Keratinocyte (primary cell): ENCODE measurements at places on chromosomes 13 and 19. TPM values are rescaled to one million over a fixed set of nuclear protein-coding genes. Genes with fewer than 3 reads are reported as not detected.

NTN5 gene
- polyA plus RNA-seq = 0.07 to 0.19 TPM (median 0.07 TPM) in 3 replicates

LGALS14 gene
- not detected in 3 replicates for polyA plus RNA-seq

UGGT2 gene
- polyA plus RNA-seq = 6.9 to 12.5 TPM (median 9.6 TPM) in 3 replicates

SKA3 gene
- polyA plus RNA-seq = 1.4 to 13.4 TPM (median 8.7 TPM) in 3 replicates

- no peak for DNase-seq
- no peak overlapping the region for H3K4me3 ChIP-seq
- no peak overlapping the region for H3K27ac ChIP-seq
- no peaks in the 10 kb centered on the region for H3K27me3 ChIP-seq
These were observed 267.5 kb upstream of the KLHL1 start for GRCh38 chr13:70375718-70376117.

DNA sequence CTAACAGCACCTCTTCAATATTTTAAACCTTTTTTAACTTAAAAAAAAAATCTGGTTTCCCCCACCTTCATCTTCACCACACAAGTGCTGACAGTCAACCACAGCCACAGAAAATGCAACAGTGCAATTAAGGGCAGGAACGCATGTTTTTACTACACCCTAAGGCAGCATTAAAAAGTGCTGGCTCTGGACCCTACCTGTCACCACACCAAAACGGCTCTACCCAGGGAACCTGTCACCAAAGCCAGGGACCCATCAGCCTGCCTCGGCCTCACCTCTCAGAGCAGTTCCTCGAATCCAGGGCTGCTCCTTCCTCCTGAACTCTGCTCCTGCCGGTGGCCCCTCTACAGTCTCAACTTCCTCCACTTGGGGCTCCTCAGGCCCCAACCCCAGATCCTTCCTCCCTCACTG, 22.5 kb upstream of the SLC35E1 start:
- no peaks in the 10 kb centered on the region for H3K27me3 ChIP-seq
- H3K4me3 ChIP-seq = no peak overlapping the region
- peaks cover 5% of the 10 kb centered on the region for H3K36me3 ChIP-seq
- DNase-seq = no peak
- peaks cover 21% of the 10 kb centered on the region for H3K4me1 ChIP-seq
- H3K27ac ChIP-seq = no peak overlapping the region

DNA sequence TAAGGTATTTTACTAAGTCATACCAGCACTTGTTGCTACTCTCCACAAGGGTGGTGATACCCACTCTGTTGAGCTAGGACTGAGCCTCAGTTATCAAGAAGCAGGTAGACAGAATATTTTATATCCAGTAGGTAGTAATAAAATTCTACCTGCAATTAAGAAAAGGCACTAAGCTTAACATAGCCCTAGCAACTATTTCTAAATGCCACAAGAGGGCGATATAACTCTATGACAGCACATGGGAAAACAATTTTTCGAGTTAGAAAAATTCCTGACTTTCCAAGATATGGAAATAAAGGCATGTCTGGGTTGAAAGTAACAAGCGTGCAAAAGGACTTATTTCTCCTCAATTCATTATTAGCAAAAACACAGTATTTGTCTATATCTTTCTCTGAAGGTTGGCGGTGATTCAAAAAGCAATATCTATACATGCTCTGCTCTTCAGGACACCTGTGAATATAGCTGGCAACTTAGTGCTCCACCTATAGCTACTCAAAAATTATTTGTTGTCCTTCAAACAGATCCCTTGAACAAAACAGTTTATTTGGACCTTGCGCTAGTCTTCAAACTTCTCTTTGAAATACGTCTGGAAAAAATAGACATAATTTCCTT, 14.7 kb downstream of the CCDC169 start:
- no peaks in the 10 kb centered on the region for H3K4me1 ChIP-seq
- no peaks in the 10 kb centered on the region for H3K27me3 ChIP-seq
- DNase-seq = peak; percentile 9
- H3K27ac ChIP-seq = no peak overlapping the region
- no peak overlapping the region for H3K4me3 ChIP-seq
- H3K36me3 ChIP-seq = no peaks in the 10 kb centered on the region

DNA sequence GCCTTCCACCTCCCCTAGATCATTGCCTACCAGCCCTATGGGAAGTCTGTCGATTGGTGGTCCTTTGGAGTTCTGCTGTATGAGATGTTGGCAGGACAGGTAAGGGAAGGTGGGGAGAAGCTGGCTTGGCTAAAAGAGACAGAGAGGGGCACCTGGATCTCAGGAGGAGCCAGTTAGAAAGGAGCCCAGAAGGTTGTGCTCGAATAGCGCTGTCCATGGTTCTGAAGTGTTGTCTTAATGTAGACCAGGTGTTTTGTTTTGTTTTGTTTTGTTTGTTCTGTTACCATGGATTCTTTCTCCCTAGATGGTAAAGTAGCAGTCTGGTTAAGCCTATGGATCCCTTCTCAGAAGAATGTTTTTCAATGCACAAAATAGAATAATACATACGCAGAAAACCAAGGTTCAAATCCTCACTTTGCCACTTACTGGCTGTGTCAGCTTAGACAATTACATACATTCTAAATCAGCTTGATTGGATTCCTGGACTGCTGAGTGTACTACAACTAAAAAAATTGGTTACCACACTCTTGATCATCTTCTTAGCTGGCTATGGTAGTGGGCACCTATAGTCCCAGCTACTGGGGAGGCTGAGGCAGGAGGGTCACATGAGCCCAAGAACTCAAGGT, 5.9 kb upstream of the CACNG7 start:
- peaks cover 18% of the 10 kb centered on the region for H3K27me3 ChIP-seq
- H3K36me3 ChIP-seq = no peaks in the 10 kb centered on the region
- H3K4me3 ChIP-seq = no peak overlapping the region
- peaks cover 2% of the 10 kb centered on the region for H3K4me1 ChIP-seq
- DNase-seq = no peak
